ENCODE measurements at places on chromosomes 13 and 19.

DNA sequence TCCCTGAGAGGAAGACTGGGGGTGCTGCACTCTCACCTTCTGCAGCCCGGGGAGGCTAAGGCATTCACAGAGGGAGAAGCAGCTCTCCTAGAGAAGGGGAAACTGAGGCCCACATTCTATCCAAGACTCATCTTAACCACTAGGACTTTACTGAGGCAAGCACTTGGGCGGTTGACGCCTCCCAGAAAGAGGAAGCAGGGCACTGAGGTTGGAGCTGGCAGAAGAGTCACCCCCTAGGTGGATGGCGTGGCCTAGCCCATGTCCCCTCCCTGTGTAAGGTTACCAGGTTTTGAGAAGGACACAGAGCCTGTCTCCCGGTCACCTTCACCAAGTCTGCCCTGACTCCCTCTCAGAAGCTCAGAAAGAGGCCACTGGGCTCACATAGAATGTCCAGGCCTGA, 2.7 kb downstream of the S1PR2 start:
- no peak for DNase-seq

GRCh38 chr19:588093-588740, 1.5 kb upstream of the HCN2 start:
- no peak for DNase-seq

GRCh38 chr19:41847351-41848105, 2.7 kb downstream of the DMRTC2 start:
- no peak for DNase-seq

GRCh38 chr13:21924958-21925357, 254.1 kb downstream of the FGF9 start:
- no peak for DNase-seq

DNA sequence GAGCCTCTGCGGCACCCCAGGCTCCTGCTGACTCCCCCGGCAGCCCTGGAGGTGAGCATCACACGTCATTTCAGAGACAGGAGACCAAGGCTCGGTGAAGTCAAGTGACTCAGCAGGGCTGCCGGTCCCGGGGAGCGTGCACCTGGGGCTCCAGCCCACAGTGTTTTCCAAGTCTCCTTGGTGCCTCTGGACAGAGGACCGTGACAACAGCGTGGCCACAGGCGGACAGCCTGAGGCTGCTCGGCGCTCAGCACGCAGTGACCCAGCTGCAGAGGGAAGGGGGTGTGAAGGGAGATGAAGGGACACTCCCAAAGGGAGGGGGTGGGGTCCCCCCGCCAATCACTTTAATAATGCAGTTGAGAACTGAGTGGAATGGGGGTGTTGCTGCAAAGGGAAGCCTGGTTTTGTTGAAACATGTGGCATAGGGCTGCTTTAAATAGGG, 17.5 kb upstream of the ASPDH start:
- DNase-seq, result no peak

GRCh38 chr13:76944456-76944855, 3.9 kb upstream of the ACOD1 start:
- no peak for DNase-seq

DNA sequence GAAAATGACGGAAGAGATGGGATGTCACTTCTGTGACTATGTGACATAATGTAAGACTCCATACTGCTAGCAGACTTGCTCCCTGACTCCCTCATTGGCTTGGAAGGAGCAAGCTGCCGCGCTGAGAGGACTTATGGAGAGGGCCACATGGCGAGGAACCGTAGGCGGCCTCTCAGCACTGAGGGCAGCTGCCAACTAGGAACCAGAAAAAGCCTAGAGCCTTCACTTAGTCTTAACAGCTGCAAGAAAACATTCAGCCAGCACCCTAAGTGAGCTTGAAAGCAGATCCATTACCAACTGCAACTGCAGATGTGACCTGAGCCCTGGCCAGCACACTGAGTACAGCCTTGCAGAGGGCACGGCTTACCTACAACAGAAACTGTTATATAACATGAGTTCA, 33.9 kb downstream of the USP12 start:
- no peak for DNase-seq

DNA sequence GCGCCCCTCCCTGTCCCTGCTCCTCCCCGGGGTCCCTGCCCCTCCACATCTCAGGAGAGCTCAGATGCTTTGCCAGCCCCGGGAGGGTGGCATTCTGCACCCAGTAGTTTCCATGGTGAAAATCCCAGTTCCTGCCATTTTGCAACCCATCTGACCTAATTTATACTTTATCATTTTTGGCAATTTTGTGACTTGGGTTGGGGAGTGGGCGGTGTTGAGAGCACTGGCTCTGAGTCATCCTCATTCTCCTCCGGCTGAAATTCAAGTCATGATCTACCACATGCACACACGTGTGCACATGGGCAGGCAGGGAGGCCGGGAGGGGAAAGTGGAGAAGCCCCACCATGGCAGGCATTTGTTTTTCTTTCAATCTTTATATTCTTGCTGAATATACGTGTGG, 208.6 kb downstream of the URI1 start:
- no peak for DNase-seq

- peak; percentile 23 for DNase-seq
These were observed 18.1 kb upstream of the LRP3 start for GRCh38 chr19:33175886-33176669.

GRCh38 chr19:44741841-44742329, 6.6 kb upstream of the BCL3 start:
- DNase-seq, result no peak

DNA sequence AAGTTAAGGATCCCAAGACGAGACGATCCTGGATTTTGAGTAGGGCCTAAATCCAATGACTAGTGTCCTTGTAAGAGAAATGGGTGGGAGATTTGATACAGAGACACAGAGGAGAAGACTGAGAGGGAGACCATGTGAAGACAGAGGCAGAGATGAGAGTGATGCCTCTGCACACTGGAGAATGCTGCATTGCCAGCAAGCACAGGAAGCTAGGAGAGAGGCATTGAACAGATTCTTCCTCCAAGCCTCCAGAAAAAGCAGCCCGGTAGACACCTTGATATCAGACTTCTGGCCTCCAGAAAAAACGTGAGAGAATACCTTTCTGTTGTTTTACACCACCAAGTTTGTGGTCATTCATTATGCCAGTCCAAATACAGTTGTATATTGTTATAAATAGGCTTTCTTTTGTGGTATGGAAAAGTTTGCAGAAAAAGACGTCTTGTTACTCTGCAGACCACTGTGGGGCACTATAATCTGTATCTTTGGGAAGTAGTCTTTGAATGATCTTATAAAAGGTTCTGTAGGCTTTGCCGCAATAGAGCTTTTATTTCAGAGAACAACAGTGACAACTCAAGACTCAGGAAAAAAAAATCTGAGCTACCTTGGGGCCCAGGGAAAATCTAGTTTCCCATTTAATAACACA, 17.9 kb upstream of the RFC3 start:
- DNase-seq, result no peak

DNA sequence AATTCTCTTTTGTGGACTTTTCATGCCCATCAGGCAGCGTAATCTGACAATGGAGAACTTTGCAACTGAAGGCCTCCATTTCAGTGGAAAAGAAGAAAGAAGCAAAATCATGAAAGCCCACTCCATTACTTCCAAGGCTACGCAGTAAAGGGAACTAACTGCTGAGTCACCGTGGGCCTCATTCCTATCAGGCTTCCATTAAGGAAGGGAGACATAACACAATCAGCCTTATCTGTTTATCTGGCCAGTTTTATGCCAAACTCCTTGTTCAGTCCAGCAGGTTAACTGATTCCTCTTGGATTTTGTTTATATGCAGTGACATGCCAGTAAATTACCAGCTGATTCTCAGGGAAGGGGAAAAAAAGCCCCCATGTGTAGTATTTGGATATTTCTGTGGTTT, 56.8 kb upstream of the KATNAL1 start:
- DNase-seq, result no peak

GRCh38 chr19:36750066-36750691, 22.4 kb downstream of the ZNF850 start:
- DNase-seq, result no peak

GRCh38 chr13:100382785-100383184, 205.8 kb downstream of the GGACT start:
- DNase-seq, result no peak

GRCh38 chr19:19259741-19260140, 13.4 kb downstream of the TM6SF2 start:
- no peak for DNase-seq

GRCh38 chr13:113577881-113578435, 6.6 kb upstream of the TFDP1 start:
- no peak for DNase-seq

GRCh38 chr13:69450245-69450644, 657.4 kb upstream of the ATXN8OS start:
- DNase-seq, result no peak

GRCh38 chr13:114124921-114125320, 7.5 kb downstream of the RASA3 start:
- DNase-seq, result no peak

GRCh38 chr19:35455616-35456201, 7.7 kb downstream of the FFAR2 start:
- no peak for DNase-seq

Measured in GM18507 (cell line).